ENCODE measurements at places on chromosomes 6 and 20.
A peak's percentile ranks its signal among the peaks of the same experiment; 100 is the strongest.

DNA sequence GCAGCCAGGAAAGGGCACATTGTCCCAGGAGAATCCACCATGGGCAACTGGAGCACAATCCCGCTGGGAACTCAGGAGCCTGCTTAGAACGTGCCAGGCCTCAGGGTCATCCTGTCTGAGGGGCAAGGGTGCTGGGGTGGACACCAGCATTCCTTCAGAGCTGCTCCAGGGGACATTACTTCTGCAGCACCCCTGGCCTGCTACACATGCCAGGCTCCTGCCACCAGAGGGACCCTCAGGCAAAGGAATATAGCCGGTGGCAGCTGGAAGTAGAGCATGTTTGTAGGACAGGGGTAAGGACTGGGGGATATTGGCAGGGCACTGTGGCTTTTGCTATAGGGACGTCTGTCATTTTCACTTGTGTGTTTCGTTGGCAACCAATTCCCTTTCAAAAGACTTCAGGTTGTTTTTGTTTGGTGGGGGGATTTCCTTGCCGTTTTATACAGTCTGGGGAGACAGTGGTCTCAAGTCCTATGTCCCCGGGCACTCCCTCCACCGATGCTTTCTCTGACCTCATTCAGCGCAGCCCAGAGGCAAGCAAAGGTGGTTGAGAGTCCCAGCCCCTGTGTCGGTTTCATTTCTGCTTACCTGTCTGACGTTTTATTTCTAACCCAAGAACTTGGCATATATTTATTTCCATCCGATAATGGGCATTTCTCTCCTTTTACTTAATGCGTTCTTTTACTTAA, 130.8 kb downstream of the JPH2 start:
- DNase-seq: peak; percentile 57

- DNase-seq: no peak
Observed at GRCh38 chr6:6971369-6971768, 136.4 kb upstream of the RREB1 start.

DNA sequence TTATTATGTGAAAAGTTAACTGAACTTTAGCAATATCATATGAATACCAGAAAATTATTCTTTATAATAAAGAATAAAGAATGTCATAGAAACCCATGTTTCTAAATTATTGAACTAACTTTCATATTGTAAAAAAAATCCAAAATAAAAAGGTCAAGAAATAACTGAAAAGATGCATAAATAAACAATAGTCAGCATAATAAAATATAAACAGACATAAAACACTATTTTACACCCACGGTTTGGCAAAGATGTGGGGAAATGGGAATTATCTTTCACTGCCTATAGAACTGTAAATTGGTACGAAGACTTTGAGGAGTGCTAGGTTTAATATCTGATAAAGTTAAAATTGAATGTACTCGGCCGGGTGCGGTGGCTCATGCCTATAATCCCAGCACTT, 34.7 kb upstream of the CTAGE9 start:
- no peak for DNase-seq

GRCh38 chr6:85561750-85562357, 31.8 kb downstream of the SNX14 start:
- DNase-seq: no peak

DNA sequence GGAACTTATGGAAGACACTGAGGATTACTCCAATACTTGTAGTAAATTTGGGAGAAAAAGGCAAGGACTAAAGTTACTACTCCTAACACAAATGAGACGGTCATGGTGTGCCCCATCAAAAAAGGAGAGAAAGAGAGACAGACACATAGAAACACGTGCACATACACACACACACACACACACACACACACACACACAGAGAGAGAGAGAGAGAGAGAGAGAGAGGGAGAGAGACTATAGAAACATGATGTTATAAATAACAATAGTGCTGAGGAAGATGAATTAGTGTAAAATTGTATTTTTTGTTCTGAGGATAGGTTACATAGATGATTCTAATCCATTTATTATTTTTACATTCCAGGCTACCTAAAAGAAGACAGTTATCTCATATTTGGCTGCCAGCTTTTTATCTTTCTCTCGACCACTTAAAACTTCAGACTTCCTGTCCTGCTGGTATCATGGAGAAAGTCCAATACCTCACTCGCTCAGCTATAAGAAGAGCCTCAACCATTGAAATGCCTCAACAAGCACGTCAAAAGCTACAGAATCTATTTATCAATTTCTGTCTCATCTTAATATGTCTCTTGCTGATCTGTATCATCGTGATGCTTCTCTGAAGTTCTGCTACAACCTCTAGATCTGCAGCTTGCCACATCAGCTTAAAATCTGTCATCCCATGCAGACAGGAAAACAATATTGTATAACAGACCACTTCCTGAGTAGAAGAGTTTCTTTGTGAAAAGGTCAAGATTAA, 10.5 kb downstream of the PLN start:
- no peak for DNase-seq

DNA sequence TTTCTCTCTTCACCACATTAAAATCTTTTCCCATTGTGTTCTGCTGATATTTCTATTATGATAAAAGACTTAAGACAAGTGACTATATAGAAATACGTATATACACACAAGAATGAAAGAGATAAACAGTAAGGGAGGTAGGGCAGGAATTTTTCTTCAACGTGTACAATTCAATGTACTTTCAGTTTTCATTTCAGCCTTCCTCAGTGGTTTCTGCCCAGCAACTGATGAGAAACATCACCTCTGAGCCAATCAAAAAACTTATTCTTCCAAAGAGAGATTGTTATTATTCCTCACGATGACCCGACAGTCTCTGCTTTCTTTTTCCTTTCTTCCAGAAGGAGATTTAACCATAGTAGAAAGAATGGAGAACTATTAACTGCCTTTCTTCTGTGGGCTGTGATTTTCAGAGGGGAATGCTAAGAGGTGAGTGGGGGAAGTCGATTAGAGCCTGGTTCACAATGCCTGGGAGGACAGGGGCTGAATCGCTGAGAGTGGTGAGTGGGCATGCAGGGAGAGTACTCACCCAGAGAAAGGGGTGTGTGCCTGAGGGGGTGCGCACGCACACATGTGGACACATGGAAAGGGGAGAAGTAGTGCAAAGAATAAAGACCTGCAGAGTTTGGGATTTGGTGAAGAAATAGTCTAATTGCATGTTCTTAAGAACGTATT, at the start of gene BTN3A1:
TSS of gene BTN3A1 (plus strand) at position 289 of the 672 bp plus-strand sequence. CDS start 3,289 bp downstream, outside the sequence.
- peak; percentile 34 for DNase-seq

DNA sequence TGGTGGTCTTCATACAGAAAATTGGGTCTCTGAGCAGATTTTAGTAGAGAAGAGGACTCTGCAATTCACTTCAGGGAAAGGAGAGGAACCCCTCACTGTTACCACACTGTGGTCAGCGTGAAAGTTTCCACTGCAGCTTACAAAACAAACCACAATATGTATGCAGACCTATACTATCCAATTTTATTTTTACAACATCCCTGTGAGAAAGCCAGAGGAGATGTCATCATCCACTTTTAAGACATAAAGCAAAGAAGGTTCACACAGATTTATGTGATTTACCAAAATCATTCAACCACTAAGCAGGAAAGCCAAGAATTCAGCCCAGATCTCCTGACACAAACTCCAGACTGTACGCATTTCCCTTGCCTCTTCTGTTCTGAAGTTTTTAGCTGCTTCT, 442.4 kb downstream of the FRK start:
- DNase-seq: no peak

GRCh38 chr6:170366248-170366960, 59.8 kb downstream of the FAM120B start:
- DNase-seq: no peak

GRCh38 chr20:46618316-46619100, 32.8 kb downstream of the SLC13A3 start:
- DNase-seq: no peak

DNA sequence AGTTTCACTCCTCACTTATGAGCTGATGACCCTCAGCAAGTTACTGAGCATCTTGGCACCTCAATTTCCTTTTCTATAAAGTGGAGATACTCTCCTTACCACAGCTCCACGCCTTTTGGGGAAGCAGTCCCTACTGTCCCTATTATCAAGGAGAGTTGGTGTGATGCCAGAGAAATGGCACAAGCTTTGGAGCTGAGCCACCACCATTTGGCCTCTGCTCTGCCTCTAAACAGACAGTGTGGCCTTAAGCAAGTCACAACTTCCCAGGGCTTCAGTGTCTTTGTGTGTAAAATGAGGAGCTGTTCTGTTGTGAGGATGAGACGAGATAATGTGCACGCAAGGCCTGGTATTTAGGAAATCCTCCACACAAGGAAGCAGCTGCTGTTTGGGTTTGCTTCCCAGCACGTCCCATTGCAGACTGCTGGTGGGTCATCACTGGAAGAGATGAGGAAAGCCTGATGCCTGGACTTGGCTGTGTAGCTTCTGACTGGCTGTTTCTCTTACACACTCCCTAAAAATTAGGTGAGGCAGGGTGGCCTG, 18.5 kb downstream of the NSFL1C start:
- no peak for DNase-seq

DNA sequence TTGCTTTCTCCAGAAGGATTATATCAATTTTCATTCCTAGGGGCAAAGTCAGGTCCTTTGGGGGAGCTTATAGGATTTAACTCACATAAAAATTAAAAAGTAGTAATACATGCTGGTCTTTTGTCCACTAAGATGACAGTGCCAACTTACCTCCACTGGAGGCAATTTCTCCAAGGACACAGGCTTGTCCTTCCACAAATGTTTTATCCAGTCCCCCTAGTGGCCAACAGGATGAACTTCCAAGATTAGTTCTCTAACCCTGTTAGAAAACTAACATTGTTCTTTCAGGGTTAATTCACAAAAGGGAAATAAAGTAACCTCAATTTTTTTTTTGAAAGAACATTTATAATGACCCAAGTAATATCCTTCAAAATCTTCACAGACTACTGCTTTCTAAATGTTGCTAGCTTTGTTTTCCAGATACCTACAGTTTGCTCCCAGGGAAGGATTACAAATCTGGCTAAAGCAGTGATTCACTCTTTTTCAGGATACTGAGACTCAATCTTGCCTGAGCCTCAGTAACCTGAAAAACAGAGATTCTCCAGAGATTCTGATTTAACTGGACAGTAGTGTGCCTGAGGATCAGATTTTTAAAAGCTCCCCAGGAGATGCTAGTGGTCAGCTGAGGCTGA, 31.7 kb upstream of the UBR2 start:
- peak; percentile 25 for DNase-seq

GRCh38 chr6:26457264-26457805, 420 bp upstream of the BTN2A1 start:
- DNase-seq: no peak

GRCh38 chr6:23268348-23268747, 699.0 kb downstream of the HDGFL1 start:
- no peak for DNase-seq

DNA sequence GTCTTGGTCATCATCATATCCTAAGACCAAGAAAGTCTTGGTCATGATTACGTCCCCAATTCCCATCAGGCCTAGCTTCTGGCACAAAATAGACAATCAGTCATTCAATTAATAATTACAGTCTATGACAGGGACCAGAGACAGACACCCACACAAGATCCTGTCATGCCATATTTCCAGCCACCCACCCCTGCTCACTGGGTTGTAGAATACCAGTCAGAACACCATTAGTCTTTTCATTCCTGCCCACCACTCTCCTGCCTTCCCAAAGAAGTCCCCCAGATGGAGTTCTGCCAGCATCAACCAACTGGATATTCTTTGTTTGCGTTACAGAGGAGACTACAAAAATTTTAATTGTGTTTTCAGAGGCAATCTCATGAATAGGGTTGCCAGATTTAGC, 81.0 kb downstream of the BCAS1 start:
- no peak for DNase-seq

DNA sequence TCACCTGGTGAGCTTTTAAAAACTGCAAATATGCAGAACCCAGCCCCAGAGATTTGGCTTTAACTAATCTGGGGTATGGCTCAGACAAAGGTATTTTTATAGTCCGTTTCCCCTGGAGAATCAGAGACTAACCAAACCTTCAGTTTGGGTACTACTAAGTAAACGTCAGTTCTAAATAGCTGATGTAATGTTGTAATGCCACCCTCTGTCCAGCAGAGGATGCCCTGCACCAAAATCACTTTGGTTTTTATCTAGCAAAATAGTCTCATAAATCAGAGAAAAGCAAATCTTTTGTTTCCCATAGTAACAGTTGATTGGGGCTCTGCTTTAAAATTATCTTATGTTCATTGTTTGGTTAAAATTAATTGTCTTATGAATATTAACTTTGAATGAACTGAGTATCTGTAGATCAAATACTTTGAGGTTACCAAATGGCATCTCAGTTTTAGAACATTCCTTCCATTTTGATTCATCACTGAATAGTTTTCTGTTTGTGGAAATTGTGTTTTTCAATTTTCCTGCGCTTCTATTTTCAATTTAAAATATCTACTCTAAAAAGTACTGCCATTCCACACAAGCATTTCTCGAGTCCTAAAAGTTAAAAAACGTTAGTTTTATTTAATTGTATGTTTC, 278.3 kb upstream of the PLCB4 start:
- DNase-seq: peak; percentile 21

DNA sequence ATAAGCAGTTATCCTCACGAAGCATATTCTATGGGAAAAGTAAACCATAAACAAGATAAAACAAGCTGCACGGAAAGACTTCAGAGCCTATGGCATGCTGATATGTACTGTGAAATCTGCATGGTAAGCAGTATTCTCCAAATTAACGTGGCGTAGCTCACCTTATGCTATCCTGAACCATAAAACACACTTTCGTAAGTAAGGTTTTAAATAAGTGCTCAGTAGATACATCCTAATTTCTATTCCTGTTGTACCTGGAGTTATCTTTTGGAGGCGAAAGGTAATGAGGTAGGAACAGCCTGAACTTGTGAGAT, 208.7 kb downstream of the GMDS start:
- no peak for DNase-seq

DNA sequence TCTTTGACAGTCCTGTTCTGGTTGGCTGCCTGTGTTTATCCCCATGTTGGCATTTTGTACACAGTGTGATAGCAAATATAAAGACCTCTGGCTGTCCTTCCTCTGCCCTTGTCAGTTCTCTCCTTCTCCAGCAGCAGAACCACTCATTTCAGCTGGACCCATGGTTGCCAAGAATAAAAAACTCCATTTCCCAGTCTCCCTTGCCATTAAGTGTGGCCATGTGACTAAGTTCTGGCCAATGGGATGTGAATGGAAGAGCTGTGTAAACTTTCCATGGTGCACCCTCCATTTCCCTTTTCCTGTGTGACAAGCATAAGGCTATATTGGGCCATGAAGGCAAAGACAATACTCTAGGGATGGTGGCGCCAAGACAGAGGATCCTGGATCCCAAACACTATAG, 78.4 kb upstream of the TBC1D7 start:
- no peak for DNase-seq

- no peak for DNase-seq
Observed at GRCh38 chr20:8903655-8904605, 165.0 kb upstream of the PLCB4 start.

- DNase-seq: no peak
Observed at GRCh38 chr6:110672122-110672521, 143.1 kb downstream of the CDK19 start.

- no peak for DNase-seq
Observed at GRCh38 chr6:101397199-101397598, 3.7 kb downstream of the GRIK2 start.

Measured in HuH-7.5 (cell line).